HL-60 (cell line): ENCODE measurements at places on chromosomes 11 and 22.

GRCh38 chr22:44667829-44668189, 34.2 kb upstream of the PRR5 start:
- DNase-seq = no peak

DNA sequence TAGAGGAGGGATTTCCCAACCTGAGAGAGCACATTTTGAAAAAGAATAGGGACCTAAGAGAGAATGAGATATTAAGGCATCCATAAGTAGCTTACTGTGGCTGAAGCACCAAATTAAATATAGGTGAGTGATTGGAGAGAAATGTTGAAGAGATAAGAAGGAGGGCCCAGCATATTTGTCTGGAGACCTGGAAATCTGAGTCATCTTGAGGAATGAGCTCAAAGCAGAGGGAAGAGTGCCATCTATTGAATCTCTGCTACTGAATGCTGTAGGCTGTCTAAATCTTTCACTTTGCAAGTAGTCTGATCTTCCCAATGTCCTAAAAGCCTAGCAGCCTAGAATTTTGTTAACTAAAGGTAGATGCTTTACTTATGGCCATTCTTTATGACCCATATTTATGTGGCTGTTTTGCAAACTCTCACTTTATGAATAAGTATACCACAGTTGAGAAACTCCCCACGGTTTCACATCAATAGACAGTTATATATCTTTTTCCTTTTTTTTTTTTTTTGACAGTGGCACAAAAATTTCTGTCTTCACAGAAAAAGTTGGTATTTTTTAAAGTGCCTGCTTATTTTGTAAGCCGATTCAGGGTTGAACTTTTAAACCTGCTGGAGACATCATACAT, 2093.5 kb downstream of the LRRC4C start:
- no peak for DNase-seq

GRCh38 chr11:94728966-94729751, 39.0 kb upstream of the AMOTL1 start:
- no peak for DNase-seq

- DNase-seq = no peak
Observed at GRCh38 chr22:37026325-37026724, 6.8 kb downstream of the MPST start.

DNA sequence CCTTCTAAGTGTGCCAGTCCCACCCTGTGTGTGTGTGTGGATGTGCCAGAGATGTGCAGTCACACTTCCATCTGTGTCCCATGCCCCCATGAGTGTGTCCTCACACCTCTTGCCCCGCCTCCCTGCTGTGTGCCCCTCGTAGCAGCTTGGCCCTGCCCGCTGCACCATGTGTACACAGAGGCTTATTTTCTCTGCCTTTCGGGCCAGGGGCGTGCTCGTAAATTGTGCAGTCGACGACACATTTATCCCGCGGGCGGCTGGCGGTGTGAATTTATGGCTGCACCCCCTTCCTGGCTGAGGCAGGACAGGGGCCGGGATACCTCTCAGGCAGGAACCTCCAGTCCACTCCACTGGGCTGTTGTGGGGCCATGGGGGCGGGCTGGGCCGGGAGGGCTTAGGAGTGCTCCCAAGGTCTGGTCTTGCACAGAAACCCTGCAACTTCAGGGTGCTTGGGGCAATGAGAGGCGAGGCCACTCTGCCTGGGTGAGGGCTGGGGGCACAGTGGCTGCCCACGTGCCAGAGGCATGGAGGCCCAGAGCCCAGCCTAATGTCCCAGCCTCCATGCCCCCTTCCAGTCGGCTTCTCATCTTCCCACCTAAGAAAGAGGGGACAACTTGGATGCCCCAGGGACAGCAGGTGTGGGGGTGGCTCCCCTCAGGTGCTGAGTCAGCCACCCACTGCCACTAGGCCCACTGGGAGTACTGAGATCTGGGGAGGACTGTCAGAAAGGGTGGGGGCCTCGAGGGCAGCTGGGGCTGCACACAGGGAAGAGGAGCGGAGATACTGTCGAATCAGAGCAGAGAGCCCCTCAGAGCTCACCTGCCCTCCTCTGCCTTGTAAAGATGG, 12.5 kb downstream of the GP1BB start:
- DNase-seq = no peak

DNA sequence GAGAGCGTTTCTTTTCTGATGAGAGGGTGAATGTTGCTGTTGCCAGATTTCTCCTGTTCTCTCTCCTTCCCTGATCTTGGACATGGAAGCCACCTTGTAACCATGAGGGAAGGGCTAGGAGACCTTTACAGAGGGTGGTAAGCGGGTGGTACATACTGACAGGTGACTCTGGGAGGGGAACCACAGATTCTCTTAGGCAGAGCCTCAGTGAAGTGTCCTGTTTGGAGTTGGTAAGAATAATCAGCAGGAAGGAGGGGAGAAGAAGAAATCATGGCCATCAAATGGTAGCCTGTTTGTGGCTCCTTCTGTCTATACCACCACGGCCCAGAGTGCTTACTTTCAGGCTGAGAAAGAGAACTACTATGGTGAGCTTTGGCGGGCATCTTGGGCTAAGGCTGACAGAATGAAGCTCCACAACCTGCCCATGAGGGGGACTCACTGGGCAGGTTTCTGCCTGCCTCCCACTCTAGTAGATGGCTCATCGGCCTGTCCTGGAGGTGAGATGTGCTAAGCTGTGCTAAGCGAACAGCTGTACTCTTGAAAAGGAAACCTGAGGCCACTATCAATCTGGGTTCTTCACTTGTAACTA, 55.3 kb upstream of the CLTCL1 start:
- DNase-seq = no peak

GRCh38 chr22:16955081-16955480, 52.9 kb downstream of the GAB4 start:
- no peak for DNase-seq

DNA sequence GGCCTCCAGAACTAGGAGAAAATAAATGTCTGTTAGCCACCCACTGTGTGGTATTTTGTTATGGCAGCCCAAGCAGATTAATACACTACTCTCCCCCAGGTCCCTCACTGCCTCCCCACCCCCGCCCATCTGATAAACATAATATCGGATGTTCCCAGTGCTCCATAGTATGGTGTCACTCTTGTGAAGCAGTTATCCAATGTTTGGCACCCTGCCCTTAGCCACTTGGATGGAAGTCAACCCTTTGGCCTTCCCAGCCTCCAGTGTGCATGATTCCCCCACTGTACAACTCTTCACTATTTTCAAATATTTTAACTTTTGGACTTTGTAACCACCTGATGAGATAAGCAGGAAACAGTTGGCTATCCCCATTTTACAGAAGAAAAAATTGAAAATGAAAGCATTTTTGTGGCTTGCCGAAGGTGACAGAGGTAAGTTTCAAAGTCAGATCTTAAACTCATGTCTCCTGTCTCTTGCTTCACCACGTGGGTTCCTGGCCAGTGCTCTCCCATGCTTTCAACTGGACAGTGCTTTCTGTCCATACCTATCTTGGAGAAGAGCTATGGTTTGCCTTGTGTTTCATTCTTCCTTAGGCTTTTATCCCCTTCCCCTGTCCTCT, 53.2 kb downstream of the ALX4 start:
- DNase-seq = no peak

- no peak for DNase-seq
Observed at GRCh38 chr22:31212783-31213629, 908 bp downstream of the LIMK2 start.

GRCh38 chr11:35887737-35888136, 56.1 kb upstream of the LDLRAD3 start:
- DNase-seq = no peak

DNA sequence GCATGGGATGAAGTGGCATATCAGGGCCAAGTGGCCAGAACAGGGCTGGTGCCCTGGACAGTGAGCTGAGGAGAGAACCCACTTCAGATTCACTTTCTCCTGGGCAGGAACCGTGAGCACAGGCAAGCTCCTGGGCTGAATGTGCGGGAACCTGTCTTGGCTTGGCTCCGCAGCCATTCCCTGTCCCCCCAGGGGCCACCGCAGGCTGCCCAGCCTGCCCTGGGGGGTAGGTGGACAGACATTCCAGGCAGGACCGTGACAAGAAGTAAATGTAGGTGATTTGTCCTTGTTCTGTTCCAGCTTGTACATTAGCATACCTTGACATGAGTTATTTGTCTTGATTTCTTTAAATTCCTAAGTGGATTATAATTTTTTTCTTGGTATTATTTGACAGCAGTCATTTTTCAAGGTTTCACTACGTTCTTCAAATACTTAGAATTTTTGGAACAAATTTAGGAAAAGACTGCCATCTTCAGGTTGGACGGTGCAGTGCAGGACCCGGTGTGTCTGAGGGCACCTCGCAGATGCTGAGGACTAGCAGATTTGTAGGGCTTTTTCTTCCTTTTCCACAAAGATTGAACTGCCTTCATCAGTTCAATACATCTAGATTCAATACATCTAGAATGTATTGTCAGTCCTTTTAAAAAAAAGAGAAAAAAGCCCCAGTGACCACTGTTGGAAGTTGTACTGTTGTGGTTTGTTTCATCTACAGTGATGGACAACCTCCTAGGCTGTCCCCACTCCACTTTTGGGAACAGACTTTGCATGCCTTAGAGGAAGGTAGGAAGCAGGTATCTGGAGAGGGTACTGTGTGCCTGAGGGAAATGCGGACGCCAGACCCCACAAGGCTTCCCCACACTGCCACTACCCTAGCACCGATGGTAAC, 115.1 kb upstream of the RASSF10 start:
- DNase-seq = no peak
